ENCODE measurements at places on chromosomes 12 and 14.

GRCh38 chr14:55274751-55275150, 3.5 kb downstream of the FBXO34 start:
- DNase-seq = no peak

- no peak for DNase-seq
Observed at GRCh38 chr12:60935981-60936761, 1324.0 kb upstream of the USP15 start.

DNA sequence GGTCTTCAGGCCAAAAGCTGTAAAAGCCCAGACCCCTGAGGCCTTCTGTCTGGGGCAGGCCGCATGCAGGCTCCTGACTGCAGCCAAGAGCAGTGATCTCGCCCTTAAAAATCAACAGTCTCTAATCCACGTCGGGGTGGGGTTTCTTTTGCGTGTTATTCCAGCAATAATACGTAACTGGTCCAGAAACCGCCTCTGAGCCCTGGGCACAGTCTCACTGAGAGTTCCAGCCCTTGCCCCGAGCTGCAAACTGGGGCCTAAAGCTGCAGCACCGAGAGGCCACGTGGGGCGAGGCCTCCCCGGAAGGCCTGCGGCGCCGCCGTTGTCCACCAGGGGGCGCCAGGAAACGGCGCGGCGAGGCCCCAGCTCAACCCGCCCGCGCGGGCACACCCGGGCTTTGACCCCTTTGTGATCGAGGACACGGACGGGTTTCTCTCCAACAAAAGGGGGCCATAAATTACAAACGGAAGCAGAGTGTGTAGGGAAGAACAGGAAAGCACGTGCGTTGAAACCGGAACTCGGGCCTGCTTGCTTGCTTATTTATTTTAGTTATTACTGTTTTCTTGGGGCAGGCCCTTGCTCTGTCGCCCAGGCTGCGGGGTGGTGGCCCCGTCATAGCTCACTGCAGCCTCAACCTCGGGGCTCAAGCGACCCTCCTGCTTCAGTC, 87.2 kb downstream of the NINJ2 start:
- peak; percentile 85 for DNase-seq

- DNase-seq = no peak
Observed at GRCh38 chr12:124441443-124442194, 125.8 kb downstream of the NCOR2 start.

DNA sequence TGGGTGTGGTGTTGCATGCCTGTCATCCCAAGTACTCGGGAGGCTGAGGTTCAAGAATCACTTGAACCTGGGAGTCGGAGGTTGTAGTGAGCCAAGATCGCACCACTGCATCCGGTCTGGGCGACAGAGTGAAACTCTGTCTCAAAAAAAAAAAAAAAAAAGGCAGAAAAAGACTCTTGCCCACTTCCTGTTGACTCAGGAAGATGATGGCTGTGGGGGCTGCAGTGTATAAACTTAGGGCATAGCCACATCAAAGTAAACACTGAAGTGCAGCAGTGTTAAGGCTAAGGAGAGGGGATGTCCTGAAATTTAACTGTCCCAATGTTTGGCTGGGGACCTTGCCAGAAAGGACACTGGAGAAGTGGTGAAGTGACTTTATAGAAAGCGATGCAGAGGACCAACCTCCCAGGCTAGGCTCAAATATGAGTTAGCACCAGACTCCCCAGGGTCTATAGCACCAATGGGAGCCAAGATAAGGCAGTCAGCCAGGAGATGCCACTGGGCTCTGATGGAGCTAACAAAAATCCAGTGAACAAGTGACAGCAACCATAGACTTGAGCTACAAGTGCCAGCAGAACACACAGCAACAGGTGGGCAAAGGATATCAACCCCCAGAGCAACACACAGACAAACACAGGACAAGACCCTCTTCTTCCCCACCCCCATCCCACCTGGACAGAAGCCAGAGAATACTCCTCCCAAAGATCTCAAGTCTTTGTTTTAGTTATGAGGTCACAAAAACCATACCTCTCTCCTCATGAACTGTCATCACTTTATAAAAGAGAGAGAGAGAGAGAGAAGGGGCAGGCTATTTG, 28.0 kb downstream of the NELL2 start:
- DNase-seq = peak; percentile 52

- DNase-seq = no peak
Observed at GRCh38 chr14:54487771-54488170, 1.0 kb downstream of the GMFB start.

- no peak for DNase-seq
Observed at GRCh38 chr12:59079002-59079401, 158.7 kb upstream of the LRIG3 start.

DNA sequence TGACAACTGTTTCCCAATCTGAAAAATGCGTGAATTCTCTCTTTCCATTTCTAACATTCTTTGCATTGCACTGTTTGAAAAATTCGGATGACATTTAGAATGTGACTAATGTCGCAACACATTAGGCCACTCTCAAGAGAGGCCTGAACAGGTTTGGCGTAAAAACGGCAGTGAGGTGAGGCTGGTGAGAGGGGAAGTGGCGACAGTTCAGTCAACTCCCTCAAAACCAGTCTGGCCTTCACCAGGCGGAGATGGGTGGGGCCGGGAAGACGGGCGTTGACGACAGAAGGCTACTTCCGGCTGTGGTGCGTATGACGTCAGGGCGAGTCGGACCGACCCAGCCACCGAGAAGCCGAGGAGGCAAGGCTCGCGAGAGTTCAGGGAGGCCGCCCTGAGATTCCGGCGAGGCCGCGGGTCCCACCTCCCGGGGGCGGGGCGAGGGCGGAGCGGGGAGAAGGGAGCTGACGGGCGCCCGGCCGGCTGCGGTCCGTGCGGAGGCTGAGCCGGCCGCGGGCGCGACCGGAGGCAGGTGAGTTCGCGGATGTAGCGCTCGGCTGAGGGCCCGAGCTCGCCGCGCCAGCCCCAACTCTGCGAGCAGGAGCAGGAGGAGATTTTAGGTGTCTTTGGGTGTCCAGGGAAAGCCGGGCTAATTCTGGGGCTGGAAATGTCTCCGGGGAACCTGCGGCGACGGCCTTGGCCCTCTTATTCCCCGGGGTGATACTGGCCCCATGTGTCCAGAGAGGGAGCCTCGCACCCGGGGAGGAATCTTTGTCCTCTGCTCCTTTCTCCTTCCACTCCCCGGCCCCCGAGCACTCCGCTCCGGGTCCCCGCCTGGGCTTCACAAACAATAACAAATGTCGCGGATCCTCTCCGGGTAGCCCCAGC, at the start of gene STK38L:
Gene STK38L, plus strand, starts transcription at position 483 of the 885 bp plus-strand sequence. CDS start 53,435 bp downstream, outside the sequence.
- peak; percentile 96 for DNase-seq

DNA sequence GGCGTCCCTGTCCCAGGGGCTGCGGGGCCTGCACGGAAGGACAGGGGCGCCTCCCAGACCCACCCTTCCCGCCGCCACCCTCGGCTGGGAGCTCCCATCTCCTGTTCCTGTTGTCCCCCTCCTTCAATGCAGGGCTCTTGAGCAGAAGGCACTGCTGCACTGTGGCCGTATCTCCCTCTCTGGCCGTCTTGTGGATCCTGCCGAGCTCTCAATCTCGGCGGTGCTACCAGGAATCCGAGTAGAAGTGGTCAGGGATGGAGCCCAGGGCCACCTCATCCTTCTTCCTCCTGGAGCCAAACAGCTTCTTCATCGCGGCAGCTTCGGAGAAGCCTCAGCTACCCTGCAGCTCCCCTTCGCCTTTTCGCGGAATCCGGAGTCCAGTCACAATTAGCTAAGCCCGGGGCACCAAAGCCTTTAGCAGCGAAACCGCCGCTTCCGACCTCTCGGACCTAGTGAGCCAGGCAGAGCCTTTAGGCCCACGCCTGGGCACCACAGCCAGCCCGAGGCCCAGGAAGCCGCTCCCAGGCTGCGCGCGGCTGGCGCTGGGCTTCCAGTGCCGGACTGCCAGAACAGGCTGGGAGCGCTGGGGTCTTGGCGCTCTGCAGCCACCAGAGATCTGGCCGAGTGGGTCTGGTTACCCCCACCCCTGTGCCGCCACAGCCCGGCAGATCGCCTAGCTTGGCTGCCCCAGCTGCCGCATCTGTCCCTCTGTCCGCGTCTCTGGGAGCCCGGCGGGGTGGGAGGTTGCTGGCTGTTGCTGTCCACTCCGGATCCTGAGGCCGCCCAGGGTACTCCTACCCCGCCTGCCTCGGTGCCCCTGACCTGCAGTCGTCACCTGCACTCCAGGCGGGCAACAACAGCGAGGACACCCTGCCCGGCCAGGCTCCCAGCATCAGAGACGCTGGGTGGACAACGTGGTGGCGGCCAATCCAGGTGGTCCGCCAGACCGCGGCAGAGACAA, 69.1 kb downstream of the ASCL4 start:
- no peak for DNase-seq

DNA sequence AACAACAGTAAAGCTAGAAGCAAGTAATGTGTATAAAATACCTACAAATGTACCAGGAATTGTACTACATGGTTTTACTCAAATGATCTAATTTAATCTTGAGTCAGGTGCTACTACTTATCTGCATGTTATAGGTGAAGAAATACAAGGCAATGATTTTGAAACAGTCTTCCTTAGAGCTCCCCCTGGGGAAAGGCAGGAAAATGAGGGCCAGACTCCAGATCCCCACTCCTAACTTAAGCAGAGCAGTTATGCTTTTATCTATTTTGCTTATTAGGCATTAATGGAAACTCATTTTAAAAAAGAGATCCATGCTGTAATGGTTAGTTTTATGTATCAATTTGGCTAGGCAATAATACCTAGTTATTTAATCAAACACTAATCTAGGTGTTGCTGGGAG, 109.3 kb upstream of the CPSF6 start:
- DNase-seq = no peak

GRCh38 chr14:99516871-99517642, 35.8 kb downstream of the CCNK start:
- no peak for DNase-seq

DNA sequence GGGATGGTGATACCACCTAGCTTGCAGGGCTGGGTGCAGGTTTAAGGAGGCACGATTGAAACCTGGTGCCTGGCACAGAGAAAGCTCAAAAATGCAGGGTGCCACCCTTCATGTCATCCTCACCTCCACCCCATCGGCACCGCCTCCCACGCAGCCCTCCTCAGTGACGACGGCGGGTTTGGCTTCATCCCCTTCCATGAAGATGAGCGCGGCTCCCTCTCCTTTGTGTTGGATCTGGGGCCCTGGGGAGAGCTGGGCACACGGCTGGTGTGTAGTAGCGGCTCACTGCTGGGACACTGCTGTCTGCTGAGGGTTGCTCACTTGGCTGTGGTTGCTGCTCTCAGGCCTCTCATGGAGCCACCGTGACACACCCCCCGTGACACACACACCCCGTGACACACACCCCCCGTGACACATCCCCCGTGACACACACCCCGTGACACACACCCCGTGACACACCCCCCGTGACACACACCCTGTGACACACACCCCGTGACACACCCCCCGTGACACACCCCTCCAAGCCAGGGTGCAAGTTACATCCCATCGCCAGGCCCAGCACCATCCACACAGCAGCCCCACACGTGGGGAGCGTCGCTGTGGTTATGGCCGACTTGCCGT, 42.9 kb upstream of the FZD10 start:
- no peak for DNase-seq

All from stimulated activated CD4-positive, alpha-beta T cell treated with anti-CD3 and anti-CD28 coated beads, Interleukin-12 subunit alpha, Interleukin-12 subunit beta, amount 100 ng/mL, for 48 hours (primary cell).